Hippocampal formation (tissue), 2 donors: ENCODE measurements at places on chromosomes 12 and 14.

DNA sequence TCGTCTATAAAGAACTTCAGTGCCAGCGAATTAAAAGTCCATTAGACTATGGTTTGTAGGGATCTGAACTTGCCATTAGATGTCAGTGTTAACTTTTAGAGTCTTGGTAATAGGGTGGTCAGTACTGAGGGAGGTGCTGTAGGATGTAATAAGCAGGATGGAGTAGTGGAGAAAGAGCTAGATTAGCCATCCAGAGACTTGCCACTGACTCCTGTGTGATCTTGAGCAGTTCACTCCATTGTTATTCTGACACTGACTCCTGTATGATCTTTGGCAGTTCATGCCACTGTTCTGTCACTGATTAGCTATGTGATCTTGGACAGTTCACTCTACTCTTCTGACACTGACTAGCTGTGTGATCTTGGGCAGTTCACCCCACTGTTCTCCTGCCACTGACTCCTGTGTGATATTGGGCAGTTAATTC is 133.6 kb downstream of the TTLL5 start:
- DNase-seq, result peak; percentile 50

DNA sequence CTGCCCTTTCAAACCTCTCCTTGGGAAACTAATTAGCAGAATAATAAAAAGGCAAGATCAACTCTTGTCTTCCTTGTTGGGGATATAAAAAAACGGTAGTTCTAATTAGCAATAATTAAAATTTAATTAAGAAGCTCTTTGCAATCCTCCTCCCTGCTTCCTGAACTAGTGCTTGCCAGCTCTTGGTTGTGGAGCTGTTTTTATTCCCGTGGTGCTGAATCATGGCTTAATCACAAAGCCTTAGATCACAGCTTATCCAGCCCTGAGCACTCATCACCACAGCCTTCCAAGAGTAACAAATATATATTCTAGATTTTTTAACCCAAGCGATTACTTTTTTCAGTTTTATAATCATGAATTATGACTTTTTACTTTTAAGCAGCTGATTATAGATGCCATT is 63.2 kb upstream of the INSM2 start:
- no peak for DNase-seq

GRCh38 chr12:124852911-124853427 is 10.7 kb downstream of the SCARB1 start:
- no peak for DNase-seq

DNA sequence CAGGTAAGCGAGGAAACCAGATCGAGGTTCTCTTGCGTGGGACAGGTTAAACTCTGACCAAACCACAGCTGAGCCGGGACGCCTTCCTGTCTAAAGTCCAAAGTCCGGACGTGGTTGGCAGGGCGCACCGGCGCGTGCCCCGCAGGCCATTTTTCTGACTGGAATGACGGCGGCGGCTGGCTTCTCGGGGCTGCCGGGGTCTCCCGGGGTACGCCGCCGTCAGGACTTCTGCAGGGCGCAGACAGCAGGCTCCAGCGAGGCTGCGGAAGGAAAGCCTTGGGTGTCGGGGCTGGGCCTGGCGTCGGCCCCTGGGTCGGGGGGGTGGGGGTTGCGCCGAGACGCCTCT is 32.8 kb downstream of the MIA2 start:
- DNase-seq, result no peak

DNA sequence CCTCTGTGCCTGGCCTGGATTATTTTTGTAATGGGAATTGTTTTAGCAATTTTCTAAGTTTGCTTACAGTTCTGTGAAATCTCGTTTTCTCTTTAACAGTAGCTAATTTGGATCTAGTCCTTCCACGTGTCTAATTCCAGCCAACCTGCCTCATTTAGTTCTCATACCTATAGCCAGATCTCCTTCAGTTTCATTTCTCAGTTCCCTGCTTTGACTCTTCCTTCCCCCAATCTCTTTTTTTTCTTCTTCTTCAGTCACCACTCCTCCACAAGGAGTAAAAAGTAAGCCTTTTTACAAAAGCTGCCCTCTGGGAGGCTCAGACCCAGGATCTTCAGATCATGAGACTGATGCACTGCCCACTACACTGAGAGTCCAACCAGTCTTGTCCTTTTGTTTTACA is 1.4 kb downstream of the THTPA start:
- no peak for DNase-seq

GRCh38 chr12:124566997-124567672 is at the start of gene NCOR2:
Gene NCOR2, minus strand, starts transcription at chr12:124567612. Its CDS starts 72,361 bp downstream, at chr12:124495251.
- no peak for DNase-seq

- no peak for DNase-seq
Measured at GRCh38 chr12:4193821-4194220, 79.7 kb upstream of the CCND2 start.

- no peak for DNase-seq
Measured at GRCh38 chr14:64938972-64939816, 3.4 kb downstream of the GPX2 start.

DNA sequence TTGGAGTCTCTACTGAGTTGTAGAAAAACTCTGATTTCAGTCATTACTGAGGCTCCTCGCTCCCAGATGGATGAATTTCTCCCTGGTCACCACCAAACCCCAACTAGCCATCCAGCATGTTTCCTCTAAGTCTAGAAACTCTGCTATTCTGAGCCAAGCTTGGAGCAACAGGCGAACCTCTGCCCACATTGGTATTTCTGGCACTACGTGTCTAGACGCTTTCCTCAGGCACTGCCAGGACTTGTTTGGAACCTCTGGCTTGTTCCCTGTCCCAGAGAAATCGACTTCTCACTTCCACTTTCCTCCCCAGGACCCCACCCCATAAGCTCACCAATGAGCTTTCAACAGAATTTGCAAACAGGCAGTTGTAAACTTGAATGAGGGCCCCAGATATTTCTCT is 27.6 kb downstream of the WSCD2 start:
- no peak for DNase-seq

GRCh38 chr12:52965337-52965731 is 16.4 kb downstream of the KRT18 start:
- no peak for DNase-seq

- no peak for DNase-seq
Measured at GRCh38 chr14:81062816-81063215, 107.4 kb downstream of the TSHR start.

GRCh38 chr14:95741038-95741490 is 27.1 kb upstream of the TCL1A start:
- no peak for DNase-seq

- no peak for DNase-seq
Measured at GRCh38 chr12:132522592-132523380, 32.8 kb downstream of the FBRSL1 start.

DNA sequence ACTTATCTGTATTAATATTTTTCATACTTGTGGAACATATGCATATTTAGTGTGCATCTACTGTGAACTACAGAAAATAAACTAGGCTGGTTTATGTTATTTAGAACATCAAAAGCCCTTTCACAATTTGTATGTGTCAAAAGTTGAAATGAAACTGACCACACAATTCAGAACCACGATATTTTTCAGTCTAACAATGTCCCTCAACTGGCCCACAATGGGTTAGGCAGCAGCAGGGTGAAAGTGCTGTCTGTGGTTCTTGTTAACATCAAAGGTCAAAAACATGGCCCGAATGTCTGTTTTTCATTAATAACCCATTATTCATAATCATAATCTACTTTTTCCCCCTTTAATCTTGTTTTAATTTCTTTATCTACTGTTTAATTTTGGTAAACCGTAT is 559.9 kb upstream of the ATP2B1 start:
- no peak for DNase-seq

DNA sequence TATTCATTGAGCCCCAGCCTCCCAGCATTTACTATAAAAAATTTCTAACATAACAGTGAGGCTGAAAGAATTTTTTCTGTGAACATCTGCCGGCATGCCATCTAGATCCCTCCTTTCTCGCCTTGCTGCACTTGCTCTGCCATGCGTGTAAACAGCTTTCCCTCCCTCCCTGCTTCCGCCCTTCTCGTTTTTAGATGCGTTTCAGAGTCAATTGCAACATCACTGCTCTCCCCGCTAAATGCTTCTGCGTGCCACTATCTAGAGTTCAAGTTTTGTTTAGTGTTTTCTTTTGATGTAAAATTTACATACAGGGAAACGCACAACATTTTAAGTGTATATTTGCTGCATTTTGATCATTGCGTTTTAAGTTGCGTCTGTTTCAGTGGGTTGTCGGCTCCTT is 83.6 kb downstream of the CCDC92 start:
- no peak for DNase-seq

DNA sequence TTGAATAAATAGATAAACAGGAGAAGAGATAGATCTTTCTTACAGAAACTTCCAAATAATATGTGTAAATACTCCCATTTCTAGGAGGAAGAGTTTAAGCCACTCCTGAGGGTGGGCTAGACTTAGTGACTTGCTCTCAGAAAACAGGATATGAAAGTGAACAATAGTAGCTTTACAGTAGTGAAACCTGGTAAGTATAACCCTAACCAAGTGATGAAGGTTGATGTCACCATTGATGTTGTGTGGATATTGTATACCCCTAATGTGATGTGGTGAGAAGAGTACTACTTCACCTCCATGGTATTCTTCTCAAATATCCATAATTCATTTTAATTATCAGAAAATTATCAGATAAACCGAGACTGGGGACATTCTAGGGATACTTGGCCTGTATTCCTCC is 20.9 kb downstream of the AKAP6 start:
- DNase-seq, result no peak

DNA sequence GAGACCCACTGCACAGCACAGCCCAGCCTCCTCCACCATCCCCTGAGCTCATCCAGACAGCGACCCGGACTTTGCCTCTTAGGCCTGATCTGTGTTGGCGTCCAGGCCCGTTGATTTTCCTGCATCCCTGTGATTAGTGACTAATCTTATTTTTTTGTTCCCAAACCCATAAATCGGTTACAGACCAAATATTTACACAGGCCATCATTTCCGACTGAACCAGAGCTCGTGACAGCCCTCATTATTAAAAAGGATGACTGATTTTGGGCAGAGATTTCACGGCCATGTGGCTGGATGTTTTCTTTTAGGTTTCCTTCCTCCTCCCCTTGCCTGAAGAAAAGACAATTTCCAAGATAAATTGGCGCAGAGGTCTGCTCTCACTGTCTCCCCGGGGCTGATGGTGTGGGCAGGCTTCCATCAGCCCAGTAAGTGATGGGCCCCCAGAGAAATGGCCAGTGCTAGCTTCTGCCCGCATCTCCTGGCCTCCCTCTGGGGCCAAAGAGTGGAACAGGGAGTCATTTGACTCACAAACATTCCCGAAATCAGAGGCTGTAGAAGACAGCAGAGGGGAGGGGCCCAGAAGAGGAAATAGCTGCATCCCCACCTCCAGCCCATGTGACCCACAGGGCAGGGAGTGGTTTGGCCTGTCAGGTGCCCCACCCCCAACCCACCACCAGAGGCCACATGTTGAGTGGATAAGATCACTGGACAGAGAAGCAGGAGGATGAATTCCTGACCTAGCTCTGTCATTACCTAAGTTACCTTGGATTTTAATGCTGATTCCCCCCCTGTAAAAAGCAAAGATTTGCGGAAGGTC is 283.5 kb downstream of the KSR2 start:
- no peak for DNase-seq
